ENCODE measurements at places on chromosomes 1 and 21. TPM values are rescaled to one million over a fixed set of nuclear protein-coding genes. Genes with fewer than 3 reads are reported as not detected.

GRCh38 chr1:39692152-39693074 is 1.2 kb upstream of the HPCAL4 start:
- no peak for DNase-seq

DNA sequence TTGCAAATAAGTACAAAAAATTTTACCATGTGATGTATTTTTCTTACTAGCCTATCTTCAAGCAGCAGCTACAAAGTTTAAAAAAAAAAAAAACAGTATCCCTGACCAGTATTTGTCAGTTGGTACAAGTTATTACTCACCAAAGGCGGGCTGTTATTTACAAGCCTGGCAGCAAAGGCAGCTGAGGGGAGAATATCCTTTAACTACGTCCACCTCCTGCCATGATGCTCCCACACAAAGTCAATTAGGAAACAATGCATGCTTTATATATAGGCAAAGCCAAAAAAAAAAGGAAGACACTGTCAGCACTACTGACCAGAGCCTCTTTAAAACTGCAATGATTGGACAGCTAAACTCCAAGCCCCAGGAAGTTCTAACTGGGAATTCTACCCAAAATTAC is 13.7 kb downstream of the PSMA5 start:
- DNase-seq, result no peak

GRCh38 chr1:40651138-40651857 is 14.2 kb downstream of the RIMS3 start:
- no peak for DNase-seq

- DNase-seq, result no peak
Observed at GRCh38 chr21:34042735-34043134, 30.6 kb upstream of the MRPS6 start.

DNA sequence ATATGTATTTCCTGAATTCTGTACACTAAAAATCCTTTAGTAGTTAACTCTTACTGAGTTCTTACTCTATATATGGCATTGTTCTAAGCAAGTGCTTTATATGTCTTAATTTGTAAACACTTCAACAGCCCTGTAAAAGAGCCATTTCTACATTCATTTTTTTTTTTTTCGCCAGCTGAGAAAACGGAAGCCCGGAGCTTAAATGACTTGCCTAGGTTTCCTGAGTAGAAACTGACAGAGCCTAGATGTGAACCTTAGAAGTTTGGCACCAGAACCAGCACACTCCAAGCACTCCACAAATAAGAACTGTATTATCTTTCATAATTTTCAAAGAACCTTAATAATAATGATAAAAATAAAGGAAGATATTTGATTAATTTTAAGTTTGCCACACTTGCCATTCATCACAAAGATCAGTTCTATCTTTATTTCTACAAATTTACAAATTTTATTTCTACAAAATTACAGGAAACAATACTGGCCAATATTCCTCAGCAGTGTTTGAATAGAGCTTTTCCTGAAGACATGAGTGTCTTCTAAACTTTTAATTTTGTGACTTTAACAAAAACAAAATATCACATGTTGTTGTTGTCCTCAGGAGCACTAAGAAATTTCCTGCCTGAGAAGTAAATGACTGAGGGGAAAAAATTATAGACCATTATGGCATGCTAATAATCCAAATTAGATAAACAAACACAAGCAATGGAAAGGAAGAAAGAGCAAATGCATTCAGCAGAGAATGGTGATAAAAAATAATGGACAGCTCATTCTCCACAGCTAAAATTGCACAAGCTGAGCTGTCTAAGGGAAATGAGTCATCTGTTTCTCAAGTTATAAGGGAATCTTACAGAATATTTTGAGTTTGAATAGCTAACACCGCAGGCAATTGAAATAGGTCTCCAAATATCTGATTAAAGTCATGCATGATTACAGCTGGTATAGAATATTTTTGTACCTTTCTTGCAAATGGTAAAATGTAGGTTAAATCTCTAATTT is 71.2 kb downstream of the DPYD start:
- DNase-seq, result peak; percentile 86

GRCh38 chr1:228515200-228515834 is 28.1 kb downstream of the RNF187 start:
- peak; percentile 10 for DNase-seq

DNA sequence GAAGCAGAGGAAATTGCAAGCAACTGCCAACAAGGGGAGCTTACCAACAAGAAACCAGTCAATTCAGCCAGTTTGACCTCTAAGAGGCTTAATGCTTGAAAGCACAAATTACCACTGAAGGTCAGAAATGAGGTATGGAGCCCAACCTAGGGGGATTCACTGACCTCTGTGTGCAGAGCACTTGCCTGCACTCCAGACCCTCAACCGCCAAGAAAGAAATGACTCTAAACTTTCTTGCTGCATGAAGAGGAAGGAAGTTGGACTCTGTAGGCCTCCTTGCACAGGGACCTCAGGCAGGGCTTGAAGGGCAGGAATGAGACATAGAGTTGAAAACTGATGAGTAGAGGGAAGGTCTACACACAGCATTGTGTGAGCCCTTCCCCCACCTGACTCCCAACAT is 10.0 kb downstream of the ARMH1 start:
- no peak for DNase-seq

GRCh38 chr1:37152491-37152890 is 118.2 kb upstream of the GRIK3 start:
- DNase-seq, result no peak

GRCh38 chr1:198880397-198880796 is 241.6 kb downstream of the PTPRC start:
- peak; percentile 93 for DNase-seq

DNA sequence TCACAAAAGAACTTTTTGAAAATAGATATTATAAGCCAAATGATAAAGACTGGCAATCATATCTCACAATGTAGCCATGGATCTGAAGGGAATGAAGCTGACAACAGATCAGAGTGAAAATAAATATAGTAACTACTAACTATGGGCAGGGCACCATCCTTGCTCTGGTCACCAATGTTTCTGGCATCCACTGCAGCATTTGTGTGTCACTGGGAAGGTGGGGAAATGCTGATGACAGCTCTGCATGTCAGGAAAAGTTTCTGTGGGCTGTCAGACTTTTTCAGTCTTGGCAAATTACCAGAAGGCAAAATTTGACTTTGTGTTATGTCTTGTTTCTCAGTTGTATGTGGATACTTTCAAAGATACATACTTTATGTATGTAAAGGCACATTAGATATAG is 195.6 kb downstream of the ZNF326 start:
- no peak for DNase-seq

DNA sequence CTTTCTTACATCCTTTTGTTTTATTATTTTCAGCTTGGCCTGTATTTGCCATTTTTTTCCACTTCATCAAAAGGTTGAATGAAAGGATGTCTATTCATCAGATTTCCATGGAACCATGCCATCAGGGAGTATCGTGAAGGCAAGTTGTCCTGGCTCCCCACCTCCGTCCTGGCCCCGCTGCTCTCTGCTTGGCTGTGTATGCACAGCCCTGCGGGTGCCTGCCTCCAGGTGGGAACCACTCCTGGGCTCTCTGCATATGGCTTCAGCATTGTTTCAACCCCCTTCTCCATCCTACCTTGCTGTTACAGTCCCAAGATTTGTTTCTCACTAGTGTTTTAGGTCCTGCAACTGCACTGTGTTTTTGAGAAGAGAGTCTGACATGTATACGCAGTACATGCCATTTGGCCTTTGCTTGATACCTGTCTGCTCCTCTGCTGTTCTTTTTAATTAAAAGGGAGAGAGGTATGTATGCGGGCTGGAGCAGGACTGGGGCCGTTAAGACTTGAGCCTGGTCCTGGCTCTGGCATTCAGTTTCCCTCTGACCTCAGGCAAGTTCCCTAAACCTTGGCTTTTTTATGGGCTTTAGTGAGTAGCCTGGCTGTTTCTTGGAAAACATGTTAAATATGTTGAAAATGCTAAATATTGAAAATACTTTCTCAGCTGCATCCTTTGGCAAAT is 69.9 kb upstream of the GCLM start:
- DNase-seq, result no peak

DNA sequence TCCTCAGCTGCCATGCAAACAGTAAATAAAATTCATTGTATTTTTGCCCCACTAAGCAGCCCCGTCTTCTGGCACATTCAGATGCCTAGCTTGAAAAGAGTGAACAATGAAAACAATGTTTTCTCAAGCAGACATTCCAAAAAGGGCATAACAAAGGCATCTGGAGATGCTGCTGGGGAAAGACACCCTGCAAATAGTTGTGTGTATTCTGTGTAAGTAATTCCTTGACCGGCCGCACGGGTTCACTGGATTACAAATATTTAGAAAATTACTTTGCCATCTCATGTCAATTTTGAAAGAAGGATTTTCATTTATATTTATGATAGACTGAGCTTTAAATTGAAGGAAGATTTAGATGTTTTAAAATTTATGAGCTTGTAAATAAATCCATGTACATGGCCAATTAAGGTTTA is 142.2 kb downstream of the SLC45A1 start:
- DNase-seq, result no peak

DNA sequence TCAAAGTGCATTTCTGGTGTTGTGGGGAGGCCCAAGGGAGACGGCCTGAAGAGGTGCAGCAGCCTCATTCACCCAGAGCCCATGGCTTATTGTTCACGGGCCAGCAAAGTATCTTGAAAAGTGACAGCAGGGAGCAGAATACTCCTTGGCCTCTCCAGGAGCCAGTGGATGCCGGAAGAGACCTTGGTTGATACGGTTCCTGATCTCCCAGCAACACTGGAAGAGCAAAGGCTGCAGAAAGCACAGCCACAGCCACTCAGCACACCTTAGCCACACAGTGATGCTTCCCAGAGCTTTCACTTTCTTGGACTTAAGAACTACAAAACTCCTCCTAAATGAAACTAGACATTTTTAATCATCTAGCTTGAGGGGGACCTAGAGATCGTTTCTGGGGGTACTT is 64.3 kb upstream of the TENT5C start:
- no peak for DNase-seq

DNA sequence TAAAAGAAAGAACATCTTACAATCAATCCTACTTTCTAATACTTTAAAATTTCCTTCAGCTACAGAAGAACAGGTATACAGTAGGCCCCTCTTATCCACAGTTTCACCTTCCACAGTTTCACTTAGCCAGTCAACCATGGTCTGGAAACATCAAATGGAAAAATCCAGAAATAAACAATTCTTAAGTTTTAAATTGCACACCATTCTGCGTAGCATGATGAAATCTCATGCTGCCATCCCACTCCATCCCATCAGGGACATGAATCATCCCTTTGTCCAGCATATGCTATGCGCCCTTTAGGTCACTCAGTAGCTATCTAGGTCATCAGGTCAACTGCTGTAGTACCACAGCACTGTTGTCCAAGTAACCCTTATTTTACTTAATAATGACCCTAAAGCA is 67.7 kb downstream of the HSF2BP start:
- no peak for DNase-seq

DNA sequence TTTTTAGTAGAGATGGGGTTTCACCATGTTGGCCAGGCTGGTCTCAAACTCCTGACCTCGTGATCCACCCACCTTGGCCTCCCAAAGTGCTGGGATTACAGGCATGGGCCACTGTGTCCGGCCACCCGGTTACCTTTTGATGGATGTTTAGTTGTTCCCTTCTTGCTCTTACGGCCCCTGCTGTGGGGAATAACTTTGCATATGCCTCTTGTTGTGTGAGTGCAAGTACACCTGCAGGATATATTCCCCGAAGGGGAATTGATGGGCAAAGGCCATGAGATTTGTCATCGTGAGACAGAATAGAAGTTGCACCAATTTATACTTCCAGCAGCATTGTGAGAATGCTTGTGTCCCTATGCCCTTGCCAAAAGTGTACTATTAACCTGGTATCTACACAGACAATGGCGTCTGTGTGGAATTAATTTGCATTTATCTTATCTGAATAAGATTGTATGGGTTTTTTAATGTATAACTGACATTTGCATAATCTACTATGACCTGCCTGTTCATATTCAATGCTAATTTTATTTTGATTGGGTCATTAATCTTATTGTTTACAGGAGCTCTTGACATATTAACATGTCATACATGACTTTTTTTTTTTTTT is 8.1 kb downstream of the IL6R start:
- no peak for DNase-seq

DNA sequence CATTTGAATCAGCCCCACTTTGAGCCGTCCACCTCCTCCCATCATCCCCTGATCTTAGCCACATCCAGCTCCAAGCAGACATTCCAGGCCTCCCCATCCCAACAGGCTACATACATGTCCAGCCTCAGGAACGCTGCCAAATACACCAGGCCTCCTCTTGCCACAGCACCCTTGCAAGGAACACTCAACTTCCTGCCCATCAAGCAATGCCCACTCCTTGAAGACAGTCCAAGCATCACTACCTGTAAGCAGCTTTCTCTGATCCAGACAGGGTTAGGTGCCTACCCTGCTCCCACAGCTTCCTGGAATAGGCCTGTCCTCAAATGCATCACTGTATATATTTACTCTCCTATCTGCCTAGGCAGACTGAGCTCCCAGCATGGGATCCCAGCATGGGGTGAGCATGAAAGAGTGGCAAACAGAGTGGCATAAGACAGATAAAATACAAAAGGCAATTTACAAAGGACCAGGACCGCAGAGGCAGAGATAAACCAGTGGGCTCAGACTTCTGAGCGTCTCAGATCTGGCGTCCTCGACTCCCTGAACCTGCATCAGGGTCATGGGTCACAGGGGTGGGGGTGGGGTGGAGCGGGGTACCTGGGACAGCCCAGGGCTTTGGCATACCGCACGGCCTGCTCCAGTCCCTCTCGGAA is 816 bp downstream of the HYI start:
- DNase-seq, result peak; percentile 53

GRCh38 chr21:19565587-19565986 is 1162.0 kb upstream of the TMPRSS15 start:
- no peak for DNase-seq

- no peak for DNase-seq
Observed at GRCh38 chr1:222247081-222247480, 300.8 kb downstream of the HHIPL2 start.

DNA sequence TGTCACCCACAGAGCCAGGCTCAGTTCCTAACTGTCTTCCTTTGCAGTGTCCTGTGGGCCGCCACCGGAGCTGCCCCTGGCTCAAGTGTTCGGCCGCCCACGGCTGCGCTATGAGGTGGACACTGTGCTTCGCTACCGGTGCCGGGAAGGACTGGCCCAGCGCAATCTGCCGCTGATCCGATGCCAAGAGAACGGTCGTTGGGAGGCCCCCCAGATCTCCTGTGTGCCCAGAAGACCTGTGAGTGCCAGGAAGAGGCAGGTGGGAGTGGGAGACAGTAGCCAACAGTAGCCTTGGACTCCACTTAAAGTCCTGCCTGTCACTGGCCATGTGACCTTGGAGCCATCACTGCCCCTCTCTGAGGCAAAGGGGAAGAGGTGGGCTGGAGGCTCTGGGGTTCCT is 16.6 kb downstream of the BCAN start:
- DNase-seq, result no peak

The RRP1B gene
- total RNA-seq, result 34.0 TPM

The GJC2 gene
- total RNA-seq, result 1.4 TPM

The TSPEAR gene
- total RNA-seq, result not detected

The COL6A1 gene
- 131 TPM for total RNA-seq

The USP48 gene
- 85.7 TPM for total RNA-seq

The MEX3A gene
- total RNA-seq, result 32.9 TPM
